Activated T-cell treated with anti-CD3 and anti-CD28 coated beads for 1 hour (primary cell): ENCODE measurements at places on chromosomes 1 and 21.

DNA sequence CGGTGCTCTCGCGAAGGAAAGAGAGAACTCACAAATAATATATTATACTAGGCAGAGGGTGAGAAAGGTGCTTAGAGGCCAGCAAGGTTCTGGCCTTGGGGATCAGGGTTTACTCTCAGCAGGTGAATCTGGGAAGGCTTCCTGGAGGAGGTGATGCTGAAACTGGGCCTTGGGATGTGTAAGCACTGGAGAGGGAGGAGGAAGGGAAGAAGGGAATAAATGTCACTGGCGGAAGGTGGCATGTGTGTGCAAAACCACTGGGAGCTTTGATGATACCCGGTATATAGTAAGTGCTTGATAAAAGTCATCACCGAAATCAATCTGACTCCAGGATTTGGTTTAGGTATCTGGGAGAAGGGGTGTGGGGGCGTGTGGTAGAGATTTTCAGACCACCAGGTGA lies 24.4 kb downstream of the SPSB1 start:
- DNase-seq: no peak

- no peak for DNase-seq
Observed at GRCh38 chr1:119409731-119410130, 5.2 kb upstream of the HSD3B2 start.

- no peak for DNase-seq
Observed at GRCh38 chr1:156624814-156625435, 5.7 kb downstream of the HAPLN2 start.

- DNase-seq: peak; percentile 16
Observed at GRCh38 chr1:29197590-29197924, 15.9 kb upstream of the SRSF4 start.

GRCh38 chr1:54934869-54935268 lies 45.6 kb upstream of the TMEM61 start:
- no peak for DNase-seq

GRCh38 chr1:39404876-39405275 lies 86.6 kb upstream of the BMP8A start:
- no peak for DNase-seq

- peak; percentile 85 for DNase-seq
Observed at GRCh38 chr1:32335790-32336590, at the start of gene MARCKSL1. Gene MARCKSL1, minus strand, starts transcription at chr1:32336233. Its CDS starts 200 bp downstream, at chr1:32336033.

GRCh38 chr1:3564921-3565831 lies 46.1 kb downstream of the MEGF6 start:
- DNase-seq: peak; percentile 17

DNA sequence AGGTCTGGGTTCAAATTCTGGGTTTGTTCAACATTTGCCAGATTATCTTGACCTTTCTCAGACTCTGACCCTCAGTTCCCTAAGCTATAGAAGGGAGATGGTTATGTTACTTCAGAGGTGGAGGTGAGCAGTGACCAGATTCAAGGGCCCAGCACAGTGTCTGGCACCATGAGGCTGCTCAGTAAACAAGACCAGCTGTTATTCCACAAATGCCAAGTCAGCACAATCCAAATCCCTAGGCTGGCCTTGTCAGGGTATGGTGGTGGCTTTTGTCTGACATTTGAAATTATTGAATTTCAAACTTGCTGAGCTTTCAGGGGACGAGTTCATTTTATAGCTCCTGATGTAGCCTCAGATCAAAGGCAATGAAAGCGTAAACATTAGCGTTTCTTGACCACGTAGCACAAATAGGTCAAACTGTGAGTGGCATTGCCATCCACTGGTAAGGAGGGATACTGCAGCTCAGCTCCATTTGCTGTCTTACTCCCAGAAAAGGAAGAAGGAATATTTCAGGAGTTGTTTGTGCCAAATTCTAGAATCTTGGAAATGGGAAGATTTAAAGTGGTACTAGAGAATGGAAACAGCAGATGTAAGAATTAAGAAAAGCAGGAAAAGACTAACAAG lies 94.3 kb upstream of the EDN2 start:
- no peak for DNase-seq

DNA sequence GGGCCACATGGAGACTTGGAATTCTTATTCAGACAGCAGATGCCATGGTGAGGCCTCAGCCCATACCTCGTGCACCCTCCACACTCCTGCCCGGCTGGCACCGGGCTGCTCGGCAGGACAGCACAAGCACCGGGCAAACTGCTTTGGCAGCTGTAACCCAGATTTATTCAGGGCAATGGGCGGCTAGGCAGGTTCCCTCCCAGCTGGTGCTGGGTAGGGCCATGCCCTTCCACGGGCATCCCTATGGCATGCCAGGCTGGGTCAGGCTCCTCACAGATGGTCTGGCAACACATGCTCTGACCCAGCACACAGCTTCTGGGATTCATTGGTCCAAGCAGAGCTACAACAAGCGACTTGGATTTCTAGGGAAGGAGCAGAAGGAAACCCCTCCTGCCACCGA lies 53.4 kb downstream of the ATP1A1 start:
- DNase-seq: no peak

DNA sequence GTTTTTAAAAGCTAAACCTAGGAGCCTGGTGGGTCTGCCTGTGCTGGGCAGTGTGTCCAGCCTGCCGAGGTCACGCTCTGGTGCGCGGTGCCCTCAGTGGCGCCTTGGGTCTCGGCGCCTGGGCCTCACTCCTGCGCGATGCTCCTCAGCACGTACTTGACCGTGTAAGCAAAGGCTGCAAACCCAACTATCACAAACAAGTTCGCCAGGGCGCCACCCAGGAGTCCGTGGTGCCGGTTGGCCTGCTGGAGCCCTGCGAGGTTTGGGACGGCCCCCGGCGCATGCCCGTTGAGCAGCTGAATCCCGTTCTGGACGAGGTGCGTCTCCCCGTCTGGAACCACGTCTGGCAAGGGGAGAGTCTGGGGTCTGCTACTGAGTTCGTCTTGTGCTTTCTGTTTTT lies 8.6 kb upstream of the C1QTNF12 start:
- DNase-seq: no peak

- DNase-seq: no peak
Observed at GRCh38 chr1:7555391-7556185, 215.5 kb upstream of the VAMP3 start.

DNA sequence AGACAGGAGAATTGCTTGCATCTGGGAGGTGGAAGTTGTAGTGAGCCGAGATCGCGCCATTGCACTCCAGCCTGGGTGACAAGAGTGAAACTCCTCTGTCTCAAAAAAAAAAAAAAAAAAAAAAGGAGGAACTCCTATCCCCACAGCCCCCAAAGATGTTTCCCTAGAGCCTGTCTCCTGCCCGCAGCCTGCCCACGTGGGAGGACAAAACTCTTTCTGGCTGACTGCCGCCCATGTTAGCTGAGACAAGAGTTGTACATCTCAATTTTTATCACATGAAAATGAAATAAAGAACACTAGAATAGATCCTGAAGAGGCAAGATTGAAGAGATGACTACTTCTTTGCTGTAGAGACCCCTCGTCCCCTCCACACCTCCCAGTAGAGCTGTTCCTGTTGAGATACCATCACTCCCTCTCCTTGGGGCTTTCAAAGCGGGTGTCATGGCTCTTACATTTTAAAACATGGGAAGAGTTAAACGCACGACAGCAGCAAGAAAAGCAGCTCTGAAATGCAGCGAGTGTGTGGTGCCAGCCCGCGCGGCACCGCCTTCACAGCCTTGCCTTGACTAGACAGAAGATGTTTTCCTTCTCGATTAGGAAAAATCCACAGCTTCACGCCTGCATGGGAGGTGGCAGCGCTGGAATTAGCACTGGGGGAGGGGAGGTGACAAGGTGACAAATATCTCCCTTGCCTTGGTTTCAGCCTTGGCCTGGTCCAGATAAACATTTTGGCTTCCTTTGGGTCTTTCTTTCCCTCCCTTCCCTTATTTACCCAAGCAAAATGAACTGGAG lies 253.4 kb upstream of the CSF3R start:
- no peak for DNase-seq

DNA sequence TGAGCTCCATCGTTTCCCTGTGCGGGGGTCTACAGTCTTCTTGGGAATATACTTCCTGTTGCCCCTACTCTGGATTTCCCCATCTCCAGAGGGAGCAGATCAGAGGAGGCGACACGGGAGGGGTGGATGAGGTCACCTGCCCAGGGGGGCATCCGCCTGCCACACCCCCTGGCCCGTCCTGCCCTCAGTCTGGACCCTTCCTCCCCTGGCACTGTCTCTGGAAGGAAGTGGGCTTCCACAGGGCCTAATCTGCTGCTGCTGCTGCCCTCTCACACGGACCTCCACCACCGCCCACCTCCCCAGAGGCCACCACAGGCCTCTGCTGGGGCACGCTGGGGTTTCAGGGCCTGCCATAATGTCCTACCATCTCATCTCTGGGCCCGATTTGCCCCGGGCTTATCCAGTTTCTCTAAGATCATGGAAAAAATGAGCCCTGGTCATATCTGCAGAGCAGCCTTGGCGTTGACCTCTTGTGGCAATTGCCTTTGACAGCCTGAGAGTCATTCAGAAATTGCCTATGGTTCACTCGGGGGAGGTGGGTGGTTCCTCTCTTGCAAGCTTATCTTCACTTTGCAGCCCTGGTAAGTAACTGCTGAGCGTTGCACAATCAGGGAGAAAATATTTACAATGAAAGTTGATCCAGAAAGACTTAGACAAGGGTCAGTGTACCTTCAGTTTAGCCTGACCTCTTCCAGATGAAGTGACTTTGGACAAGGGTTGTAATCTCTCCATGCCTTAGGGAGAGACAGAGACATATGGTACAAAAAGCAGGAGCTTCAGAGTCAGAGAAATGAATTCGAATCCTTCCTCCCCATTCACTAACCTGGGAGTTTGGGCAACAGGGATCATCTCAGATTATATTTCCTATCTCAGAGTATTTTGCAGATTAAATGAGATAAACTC lies 252.4 kb downstream of the TOMM20 start:
- DNase-seq: no peak
